ENCODE measurements at places on chromosomes 1 and 21. TPM values are rescaled to one million over a fixed set of nuclear protein-coding genes. Genes with fewer than 3 reads are reported as not detected.
A peak's percentile ranks its signal among the peaks of the same experiment; 100 is the strongest.

Gene VWA5B1
- 0.67 TPM for total RNA-seq

- no peak for ATAC-seq
Observed at GRCh38 chr1:156193208-156193487, 756 bp upstream of the SLC25A44 start.

GRCh38 chr21:29064850-29065481 is 8.5 kb downstream of the CCT8 start:
- no peak for ATAC-seq

Gene PDZK1IP1
- not detected for total RNA-seq

- ATAC-seq, result no peak
Observed at GRCh38 chr1:178926046-178926445, 55.2 kb upstream of the ANGPTL1 start.

- no peak for ATAC-seq
Observed at GRCh38 chr1:159817276-159818041, 9.2 kb upstream of the SLAMF8 start.

DNA sequence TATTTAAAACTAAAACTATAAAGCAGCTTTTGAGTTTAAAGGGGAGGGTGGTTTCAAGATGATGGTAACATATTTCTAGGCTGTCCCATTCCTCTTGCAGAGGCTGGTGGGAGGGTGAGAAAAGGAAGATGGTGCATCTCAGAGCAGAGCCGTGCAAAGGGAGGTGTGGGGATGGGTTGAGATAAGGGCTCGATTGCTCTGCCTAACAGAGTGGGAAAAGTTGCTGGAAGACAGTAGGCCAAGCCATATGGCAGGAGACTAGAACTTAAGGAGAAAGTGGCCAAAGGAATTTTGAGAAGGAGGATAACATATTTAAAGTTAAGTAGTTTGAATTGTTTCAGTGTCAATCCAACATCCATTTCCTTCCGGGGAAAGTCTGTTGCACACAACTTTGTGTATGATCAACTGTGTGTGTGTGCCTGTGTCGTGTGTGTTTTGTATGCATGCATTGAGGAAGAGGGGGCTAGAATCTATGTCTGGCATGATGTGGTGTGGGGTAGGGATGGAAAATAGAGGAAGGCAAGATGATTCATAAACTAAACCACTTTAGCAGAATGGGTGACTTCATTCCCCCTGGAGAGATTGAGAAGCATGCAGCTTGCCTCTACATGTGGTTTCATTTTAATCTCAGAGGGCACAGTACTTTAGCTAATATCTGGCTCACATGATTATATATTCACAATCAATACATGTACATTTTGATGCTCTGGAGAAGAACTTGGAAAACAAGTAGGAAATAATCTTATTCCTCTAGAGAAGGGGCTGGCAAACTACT is 145.0 kb upstream of the DNAH14 start:
- ATAC-seq, result no peak

- no peak for ATAC-seq
Observed at GRCh38 chr1:151920149-151920548, 10.8 kb upstream of the THEM4 start.

DNA sequence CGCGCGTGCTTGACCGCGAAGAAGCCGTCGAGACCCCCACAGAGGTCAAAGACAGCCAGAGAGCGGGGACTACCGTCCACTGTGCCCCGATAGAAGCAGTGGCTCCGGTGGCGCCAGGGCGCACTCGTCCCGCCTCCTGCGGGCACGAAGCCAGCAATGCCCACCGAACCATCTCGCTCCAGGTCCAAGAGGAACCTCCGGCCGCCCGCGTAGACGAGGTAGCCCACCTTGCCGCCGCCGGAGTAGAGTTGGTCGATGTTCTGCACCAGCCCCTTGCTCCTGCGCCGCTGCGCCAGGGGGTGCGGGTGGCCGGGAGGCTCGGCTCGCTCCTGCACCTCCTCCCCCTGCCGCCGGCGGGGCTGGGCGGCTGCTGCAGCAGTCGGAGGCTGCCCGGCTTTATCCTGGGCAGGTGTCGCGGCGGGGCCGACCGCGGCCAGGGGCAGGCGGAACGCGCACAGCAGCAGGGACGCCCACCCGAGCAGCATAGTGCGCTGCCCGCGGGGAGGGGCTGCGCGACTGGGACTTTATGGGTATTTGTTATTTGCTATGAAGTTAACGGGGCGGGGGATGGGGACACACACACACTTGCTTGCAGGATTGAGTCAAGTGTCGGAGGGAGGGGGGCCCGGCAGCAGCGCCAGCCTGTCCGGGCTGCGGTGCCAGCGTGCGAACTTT is 844 bp downstream of the ADAMTS5 start:
- peak; percentile 10 for ATAC-seq

Gene FYB2
- total RNA-seq, result 0.87 TPM

DNA sequence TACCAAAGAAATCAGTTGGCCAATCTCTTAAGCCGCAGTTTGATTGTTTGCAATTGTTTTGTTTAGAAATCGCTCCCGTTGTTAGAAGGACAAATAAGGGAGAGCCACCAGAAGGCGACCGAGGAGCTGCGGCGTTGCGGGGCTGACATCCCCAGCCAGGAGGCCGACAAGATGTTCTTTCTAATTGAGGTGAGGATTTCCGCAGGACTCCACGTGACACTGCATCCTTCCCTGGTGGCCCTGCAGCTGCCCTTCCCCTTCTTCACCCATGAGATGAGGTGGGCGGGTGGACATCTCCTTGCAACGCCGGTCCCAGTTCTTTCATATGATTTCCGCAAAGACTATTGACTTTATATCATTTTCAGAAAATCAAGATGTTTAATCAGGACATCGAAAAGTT is 27.2 kb upstream of the MX1 start:
- no peak for ATAC-seq

DNA sequence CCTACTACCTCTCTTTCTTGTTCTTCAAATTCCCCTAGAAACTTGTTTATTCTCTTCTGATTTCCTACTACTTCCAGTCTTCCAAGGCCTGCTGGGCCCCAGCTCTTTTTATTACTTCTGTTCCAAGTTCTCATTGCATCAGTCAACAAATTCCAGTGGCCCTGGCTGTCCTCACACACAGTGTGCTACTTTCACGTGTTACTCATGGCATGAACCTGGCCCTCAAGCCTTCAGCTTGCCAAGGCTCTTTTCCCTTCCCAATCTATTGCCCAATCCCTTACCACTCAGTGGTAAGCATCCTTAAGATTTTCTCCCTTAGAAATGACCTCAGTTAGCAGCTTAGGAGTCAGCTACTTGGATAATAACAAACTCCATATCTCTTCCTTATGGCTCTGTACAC is 613.5 kb downstream of the LMO4 start:
- no peak for ATAC-seq

DNA sequence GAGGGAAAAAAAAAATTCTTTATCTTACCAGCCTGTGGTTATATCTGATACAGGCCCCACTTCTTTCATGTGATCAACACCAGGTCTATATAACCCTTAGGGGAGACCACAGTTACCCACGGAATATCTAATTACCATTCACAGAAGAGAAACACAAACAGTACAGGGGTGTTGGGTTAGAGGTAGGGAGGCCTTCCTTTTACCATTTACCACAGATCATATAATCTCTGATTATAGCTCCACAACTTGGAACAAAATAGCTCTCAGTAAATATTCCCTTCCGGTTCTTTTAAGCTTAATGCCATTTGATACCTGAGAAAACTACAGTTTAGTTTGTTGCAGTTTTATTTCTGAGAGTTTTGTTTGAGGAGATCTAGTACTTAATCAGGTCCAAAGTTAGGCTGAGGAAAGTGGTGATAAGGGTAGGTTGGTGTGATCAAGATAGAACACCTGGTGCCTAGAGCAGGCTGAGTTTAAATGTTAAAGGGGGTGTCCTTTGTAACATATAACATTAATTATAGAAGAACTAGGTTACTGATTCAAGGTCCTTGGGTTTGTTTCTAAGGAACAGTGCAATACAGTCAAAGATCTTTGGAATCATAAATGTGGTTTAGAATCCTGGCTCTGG is 14.1 kb downstream of the EPB41 start:
- peak; percentile 45 for ATAC-seq

Data from motor neuron (in vitro differentiated cells).